Fibroblast of skin of abdomen (primary cell): ENCODE measurements at places on chromosomes 13 and 19.

- no peak for DNase-seq
Measured at GRCh38 chr13:102608974-102609373, 12.2 kb downstream of the TPP2 start.

GRCh38 chr19:49271080-49271753 lies 53.8 kb downstream of the SLC6A16 start:
- no peak for DNase-seq

DNA sequence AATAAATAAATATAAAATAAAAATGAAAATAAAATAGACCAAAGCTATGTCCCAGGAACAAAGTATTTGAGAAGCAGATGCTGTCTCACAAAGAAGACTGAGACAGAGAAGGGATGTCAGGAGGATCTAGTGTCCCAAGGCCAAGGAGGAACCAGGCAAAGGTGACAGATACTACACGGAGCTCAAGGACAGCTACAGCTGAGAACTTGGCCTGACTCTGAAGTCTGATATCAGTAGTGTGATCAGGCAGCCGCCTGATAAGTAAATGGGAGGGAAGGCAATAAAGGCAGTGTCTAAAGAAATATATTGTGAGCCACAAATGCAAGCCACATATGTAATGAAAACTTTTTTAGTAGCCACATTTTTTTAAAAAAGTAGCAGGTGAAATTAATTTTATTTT lies 20.4 kb upstream of the NANOS3 start:
- no peak for DNase-seq

DNA sequence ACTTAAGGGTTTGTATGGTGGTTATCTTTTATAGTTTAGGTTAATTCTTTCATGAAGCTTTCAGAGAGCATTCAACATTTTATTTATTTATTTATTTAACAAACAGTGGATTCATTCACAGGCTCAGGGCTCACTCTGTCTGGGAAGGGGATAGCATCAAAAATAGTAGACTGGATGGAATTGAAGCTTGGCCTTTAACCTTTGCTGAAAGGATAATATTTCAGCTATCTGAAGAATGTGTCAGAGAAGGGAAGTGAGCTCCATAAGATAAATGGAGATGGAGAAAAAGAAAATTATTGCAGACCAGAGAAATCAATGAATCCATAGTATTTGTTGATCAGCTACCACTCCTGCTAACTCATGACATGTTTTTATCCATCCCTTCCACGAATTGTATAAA lies 305.6 kb downstream of the COG6 start:
- no peak for DNase-seq

DNA sequence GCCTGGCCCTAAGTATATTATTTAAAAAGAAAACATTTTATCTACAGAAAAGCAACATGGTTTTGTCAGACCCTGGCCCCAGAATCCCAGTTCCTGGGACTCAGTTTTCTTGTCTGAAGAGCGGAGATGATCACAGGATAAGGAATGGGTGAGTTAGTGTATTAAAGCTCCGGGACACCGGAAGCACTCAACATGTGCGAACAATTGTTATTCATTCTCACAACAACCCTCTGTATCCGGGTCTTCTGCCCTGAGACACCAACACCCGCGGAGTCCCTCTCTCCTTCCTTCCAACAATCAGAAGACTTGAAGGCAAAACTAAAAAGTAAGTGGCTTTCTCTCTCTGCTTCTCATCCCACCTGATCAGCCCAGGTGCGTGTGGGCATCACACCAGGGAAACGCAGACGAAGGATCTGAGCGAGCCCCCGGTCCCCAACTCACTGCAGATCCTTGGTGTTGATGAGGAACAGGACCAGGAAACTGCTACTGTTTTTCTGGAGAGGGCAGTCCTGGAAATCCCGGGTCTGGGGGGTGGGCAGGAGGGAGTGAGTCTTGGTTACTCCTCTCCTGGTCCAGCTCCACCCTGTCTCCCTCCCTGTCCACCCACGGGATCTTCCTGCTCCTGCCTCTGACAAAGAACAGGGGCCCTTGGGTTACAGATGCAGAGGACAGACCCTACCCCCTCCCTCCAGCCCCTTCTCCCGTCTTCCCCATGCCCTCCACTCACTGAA lies 2.0 kb downstream of the GPR108 start:
- DNase-seq, result no peak

DNA sequence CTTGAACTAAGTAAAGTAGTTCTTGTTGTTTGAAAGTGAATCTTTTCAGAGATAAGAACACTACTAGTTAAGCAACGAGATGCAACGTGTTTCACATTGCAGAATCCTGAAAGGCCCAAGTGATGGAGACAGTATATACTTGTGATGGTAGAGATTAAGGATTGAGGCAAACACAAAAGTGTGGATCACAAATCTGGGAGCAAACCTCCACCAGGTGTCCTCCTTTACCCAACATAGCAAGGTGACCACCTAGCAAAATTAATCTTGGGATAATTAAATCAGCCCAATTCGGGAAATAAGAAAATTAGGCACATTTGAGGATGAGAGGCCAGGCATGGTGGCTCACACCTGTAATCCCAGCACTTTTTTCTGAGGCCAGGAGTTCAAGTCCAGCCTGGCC lies 563.9 kb downstream of the DACH1 start:
- DNase-seq, result no peak

GRCh38 chr19:13597640-13598039 lies 91.4 kb upstream of the CACNA1A start:
- DNase-seq, result peak; percentile 66

GRCh38 chr19:12754465-12755196 lies 3.0 kb downstream of the BEST2 start:
- no peak for DNase-seq

DNA sequence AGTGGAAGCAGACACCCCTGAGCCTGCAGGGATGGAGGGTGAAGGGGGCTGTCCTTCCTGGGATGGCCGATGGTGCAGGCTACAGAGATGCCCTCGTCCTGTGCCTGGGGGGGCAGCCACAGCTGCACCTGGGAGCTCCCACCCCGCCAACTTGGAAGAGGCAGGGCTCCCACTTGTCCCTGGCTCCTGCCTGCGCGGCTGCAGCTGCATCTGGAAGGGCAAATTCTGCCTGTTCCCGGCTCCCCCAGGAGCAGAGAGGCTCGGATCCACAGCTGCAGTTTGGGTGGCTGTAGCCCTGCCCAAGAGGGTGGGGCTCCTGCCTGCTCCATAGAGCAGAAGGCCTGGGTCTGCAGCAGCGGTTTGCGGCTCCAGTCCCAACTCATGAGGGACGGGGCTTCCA lies 2.2 kb downstream of the CEP89 start:
- DNase-seq, result no peak

DNA sequence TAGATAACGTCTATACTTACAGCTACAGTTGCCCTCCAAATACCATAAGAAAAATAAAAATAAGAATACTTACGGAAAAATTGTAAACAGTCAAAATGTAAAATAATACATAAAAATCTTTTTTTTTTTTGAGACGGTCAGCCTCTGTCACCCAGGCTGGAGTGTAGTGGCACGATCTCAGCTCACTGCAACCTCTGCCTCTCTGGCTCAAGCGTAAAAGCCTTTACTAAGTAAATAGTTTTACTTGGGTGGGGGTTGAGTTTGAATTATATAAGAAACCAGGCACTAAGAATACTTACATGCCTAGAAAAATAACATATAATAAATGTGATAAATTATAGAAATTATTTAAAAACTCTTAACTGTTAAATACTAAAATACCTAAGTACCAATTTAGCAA lies 1413.0 kb upstream of the PRR20A start:
- DNase-seq, result no peak

DNA sequence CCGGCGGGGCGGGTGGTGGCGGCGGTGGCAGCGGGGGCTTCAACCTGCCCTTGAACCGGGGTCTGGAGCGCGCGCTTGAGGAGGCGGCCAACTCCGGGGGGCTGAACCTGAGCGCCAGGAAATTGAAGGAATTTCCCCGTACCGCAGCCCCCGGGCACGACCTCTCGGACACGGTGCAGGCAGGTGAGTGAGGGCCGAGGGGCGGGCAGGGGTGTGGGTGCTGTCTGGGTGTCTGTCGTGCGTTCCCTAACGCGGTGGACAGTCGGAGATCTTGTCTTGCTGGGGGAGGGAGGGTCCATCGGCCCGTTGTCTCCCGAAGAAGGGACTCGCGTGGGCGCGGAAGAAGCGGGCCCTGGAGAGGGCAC lies 533 bp downstream of the LRCH1 start:
- no peak for DNase-seq

- DNase-seq, result no peak
Measured at GRCh38 chr13:45747071-45747470, 45.0 kb downstream of the CBY2 start.

- DNase-seq, result no peak
Measured at GRCh38 chr19:10344780-10345179, 5.4 kb upstream of the ICAM3 start.

DNA sequence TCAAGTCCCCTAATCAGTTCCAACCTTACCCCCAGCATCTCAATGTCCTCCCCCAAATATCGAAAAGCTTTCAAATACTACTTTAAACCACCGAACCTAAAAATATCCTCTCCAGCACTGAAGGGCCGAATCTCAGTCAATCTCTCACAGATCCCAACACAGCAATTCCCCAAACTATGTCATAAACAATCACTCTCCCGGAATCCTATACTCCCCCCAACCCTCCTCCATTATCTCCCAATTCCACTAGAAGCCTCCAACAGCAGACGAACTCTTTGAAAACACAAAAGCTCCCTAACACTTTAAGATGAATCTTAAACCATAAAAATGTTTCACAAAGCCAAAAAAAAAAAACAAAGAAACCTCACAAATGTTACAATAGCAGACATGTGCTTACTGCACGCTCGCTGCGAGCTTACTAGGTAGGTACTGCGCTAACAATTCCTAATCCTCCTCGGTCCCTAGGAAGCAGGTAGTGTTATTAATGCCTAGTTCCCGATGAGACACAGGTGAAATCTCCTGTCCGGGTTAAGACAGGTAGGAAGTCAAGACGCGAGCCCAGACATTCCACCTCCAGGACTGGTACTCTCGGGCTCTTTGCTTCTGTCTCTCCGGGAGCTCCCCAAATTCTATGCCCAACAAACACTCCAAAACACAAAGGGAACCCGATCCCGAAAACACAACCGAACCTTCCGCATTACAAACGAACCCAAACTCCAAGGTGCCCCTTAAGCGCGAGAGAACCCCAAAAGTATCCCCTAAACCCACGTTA lies 14.2 kb downstream of the FBXO46 start:
- DNase-seq, result peak; percentile 13

DNA sequence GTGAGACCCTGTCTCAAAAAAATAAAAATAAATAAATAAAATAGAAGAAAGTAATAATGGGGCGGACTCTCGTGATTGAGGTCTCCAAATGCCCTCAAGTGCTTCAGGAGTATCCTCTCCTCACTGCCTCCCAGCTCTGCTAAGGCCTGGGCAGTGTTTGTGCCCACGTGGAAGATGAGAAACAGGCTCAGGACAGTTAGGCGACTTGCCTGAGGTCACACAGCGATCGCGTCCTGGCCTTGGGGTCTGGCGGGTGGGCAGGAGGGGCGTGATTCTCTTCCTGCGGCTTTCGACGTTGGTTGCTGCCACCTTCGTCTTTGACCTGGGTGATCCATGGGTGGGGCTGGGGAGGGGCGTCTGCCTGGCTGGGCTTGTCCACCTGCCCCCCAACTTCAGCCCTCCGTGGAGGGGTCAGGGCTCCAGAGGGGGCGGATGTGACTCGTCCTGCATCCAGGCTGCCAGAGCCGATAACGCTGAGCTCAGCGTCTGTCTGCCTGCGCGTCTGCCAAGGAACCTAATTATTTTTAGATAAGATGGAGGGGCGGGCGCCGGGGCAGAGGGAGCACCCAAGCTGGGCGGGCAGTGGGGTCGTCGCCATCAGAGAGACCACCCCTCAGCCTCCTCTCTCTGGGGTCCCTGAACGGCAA lies 56.9 kb downstream of the NFIC start:
- no peak for DNase-seq

- no peak for DNase-seq
Measured at GRCh38 chr19:55626350-55626749, 2.0 kb upstream of the ZNF784 start.

- peak; percentile 82 for DNase-seq
Measured at GRCh38 chr19:5966215-5966614, 11.7 kb downstream of the RANBP3 start.

DNA sequence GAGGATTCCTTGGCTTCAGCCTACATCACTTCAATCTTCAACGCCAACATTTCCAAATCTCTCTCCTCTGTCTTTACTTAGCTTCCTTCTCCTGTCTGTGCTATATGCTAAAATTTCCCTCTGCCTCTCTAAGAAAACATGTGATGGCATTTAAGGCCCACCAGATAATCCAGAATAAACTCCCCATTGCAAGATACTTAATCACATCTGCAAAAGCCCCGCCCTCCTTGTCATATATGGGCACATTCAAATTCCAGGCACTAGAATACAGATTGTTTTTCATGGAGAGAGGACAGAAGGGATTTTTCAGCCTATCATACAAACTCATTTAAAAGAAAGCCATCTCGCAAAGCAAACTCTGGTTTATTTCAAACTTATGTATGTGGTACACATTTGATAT lies 16.2 kb downstream of the ARGLU1 start:
- no peak for DNase-seq

DNA sequence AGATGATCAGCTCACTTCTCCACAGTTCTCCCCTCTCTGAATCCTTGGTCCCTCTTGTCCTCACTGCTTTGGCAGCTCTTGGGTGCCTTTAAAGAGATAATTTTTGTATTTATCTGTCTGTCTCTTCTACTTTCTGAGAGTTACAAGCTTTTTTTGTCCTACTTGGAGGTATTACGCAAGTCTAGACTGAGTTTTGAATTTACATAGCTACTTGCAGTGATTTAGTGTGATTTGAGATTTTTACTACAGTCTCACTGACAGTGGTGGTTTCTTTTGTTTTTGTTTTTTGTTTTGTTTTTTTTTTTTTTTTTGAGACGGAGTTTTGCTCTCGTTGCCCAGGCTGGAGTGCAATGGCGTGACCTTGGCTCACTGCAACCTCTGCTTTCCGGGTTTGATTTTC lies 22.1 kb downstream of the URI1 start:
- no peak for DNase-seq

DNA sequence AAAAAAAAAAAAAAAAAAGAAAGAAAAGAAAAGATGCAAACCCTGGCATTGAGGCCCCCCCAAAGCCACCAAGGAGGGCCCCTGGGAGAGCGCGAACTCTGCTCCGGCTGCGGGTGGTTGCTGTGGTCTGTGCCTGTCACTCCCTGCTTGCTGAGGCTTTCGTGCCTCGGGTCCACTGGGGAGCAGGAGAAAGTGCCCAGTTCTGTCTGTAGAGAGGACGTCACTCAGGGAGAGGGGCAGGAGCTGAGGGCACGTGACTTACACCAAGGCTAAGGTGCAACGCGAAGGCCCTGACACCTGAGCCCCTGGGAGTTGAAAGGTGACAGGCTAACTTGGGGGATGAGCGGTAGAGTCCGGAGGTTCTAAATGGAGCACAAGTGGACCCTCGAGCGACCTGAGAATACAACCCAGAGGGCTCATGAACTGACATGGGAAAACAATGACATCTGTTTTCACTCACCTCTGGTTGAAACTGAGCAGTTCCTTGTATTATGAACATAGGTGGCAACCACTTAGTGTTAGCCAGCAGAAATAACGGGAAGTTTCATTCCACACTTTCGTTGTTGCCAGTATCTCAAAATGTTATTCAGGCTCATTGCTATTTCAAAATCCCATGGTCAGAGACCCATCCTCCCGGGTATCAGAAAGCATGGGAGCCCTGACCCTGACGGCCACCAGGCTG lies 69.2 kb upstream of the TM9SF2 start:
- DNase-seq, result no peak
